ENCODE measurements at places on chromosomes 16 and 17.

DNA sequence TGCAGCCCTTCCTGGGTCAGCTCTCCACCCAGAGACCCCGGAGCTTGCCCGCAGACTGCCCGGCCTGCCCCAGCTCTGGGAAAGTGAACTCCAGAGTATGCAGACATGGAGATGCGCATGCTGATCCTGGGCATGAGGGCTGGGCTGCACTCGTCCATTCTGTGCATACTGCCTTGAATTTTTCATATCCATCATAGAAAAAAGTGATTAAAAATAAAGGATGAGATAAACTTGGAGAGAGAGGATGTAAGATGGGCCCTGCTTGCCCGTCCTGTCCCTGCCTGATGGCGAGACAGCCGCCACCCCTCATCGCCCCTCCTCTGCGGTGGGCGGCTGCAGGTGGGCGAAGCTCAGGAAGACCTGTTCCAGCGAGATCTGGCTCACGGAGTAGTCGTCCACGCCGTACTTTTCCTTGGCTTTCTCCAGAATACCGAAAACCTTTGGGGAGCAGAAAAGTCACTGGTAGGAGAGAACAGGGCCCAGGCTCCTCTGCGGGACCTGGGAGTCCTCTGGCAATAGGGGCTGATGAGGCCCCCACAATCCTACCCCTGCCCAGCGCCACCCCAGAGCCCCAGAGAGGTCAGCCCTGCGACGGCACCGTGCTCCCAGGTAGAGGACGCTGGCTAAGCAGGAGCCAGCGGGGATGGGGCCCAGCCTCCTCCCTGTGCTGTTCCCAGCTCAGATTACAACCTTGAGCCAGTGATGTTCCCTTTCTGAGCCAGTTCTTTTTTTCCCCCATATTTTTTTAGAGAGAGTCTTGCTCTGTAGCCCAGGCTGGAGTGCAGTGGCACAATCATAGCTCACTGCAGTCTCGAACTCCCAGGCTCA, 8.7 kb upstream of the RNPS1 start:
- DNase-seq: no peak

DNA sequence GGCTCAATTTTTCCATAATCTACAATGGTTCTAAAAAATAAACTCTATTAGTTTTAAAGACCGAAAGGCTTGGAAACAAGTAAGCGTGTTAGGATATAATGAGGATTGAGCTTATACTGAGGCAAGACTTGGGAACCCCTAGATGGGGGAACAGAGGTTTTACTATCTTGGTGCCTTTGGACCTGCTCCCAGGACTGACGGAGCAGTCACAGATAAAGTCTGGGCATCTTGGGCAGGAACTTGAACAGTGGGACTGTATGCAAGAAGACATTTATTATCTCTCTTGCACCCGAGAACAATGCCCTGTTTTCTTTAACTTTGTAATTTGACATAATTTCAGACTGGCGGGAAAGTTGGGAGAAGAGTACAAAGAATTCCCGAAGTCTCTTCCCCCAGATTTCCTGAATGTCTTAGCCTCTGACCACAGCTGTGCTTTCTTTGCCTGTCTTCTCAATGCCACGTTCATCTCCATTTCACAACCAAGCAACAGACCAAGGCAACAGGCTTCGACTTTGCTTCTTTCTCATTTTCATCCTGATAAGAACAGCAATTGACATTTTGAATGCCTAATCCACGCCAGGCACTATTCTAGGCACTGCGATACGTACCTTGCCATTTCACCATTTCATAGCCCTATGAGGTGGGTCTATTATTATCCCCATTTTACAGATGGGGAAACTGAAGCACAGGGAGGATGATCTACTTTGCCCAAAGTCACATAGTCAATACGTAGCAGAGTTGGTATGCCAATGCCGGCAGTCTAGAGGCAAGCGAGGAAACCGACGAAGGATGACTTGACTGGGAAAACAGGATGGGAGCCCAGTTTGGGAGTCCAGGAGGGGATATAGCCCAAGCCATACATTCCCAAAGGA, 3.0 kb upstream of the IL4R start:
- DNase-seq: no peak

DNA sequence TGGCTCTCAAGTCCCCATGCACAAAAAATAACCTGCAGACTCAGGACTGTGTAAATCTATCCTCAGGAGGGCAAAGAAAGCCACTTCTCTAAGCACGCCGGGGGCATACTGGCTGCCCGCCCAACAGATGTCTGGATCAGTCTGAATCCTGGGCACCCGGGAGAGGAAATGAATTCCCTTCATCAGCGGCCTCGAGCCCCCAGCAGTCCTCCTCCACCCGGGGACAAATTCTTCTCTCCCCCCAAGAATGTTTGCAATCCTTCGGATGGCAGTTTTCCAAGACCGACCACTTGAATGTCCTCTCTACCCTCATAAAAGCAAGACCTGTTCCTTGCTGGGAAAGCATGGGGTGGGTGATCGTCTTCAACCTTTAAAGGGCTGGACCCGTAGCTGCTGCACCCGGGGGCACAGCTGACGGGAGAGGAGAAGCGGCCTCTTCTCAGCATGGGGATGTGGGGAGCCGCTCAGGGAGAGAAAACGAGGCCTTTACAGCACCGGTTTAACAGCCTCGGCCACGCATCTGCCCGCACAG, 9.4 kb upstream of the MAP2K3 start:
- DNase-seq: no peak

- no peak for DNase-seq
These were observed 504 bp downstream of the FOXC2 start for GRCh38 chr16:86566966-86567700.

GRCh38 chr17:67422897-67423296, 45.8 kb downstream of the PITPNC1 start:
- no peak for DNase-seq

DNA sequence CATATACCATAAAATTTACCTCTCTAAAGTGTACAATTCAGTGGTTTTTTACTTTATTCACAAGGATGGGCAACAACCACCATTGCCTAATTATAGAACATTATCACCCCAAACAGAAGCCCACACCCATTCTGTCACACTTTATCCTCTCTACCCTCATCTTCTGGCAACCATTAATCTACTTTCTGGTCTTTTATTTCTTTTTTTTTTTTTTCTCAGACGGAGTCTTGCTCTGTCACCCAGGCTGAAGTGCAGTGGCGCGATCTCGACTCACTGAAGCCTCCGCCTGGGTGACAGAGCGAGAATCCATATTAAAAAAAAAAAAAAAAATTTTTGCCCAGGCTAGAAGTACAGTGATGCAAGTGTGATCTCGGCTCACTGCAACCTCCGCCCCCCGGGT, 90.7 kb upstream of the CLEC18B start:
- no peak for DNase-seq

DNA sequence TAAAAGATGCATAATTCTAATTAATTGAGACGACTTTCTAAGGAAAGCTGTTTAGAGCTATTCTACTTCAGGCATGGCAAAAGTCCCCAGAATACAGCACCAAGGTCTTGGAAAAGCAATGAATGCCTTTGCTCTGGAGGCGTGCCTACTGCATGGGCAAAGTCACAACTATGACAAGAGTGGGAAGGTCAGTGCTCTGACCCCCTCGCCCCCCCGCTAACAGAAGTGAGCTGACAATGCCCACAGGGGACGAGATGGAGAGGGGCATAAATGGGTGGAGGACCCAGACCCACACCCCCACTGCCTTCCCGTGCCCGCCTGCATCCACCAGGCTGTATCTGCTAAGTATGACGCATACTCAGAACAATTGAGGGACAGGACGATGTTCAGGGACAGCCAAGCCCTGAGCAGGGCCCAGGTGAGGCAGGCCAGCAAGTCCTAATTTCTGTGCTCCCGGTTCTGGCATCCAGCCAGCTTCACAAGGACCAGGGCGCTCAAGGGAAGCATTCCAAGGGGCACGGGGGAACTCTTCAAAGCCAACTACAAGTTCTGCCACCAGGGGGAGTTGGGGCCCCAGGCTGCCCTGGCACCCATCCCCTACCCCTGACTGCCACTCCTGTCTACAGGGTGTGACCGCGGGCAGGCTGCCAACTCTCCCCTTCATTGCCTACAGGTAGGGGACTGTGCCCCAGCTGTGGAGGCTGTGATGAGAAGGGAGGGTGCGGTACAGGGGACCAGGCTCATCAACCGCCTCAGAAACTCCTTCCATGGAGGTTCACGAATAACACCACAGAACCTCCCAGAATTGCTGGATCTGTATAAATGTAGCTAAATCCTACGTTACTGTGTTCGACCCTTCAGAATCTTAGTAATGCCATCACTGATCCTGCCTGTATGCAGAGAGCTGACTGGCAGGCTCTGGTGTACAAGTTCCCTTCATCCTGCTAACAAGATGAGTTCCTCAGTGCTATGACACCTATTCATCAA, 20.8 kb downstream of the NPRL3 start:
- peak; percentile 63 for DNase-seq

DNA sequence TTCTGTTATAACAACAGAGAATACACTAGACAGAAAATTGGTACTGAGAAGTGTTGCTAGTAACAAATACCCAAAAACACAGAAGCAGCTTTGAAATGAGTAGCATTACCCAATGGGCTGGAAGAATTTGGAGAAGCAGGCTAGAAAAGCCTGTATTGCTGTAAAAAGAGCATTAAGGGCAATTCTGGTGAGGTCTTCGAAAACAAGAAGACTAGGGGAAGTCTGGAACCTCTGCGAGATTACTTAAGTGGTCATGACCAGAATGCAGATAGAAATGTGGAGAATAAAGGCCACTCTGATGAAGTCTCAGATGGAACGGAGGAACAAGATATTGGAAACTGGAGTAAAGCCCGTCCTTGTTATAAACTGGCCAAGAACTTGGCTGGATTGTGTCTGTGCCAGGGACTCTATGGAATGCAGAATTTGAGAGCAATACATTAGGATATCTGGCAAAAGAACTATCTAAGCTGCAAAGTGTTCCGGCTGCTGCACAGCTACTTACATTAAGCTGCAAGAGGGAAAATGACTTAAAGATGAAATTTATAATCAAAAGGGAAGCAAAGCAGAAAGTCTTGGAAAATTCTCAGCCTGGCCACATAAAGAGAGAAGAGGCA, 44.9 kb upstream of the PEMT start:
- no peak for DNase-seq

DNA sequence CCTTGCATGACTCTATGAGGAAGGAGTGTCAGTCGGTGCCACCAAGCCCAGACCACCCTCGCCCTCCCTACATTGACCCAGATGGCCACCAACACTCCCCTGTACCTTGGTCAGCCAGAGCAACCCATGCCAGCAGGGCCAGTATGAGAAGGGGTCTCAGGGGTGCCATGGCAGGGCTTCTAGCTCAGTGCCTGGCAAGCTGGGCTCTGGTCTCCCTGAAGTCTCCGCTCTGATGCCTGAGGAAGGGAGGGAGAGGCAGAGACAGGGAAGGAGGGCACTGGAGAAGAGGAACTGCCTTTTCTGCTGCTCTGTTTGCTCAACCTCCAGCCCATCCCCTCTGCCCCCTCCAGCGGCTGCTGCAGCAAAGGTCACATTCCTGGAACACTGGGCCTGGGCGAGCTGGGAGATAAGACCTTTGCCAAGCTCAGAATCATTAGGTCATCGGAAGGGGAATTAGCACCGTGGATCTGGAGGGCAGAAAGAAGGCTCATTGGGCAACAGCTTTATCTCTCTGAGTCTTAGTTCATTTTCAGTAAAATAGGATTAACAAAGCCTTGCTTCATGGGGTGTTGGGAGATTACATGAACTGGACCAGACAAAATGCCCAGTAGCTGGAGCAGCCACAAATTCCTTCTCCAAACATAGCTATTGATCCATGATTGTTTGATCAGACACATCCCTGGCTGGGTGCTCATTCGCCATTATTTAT, at the start of gene VTN:
Gene VTN, minus strand, starts transcription at position 273 of the 709 bp plus-strand sequence. Its CDS starts 104 bp downstream, at position 169.
- DNase-seq: no peak

DNA sequence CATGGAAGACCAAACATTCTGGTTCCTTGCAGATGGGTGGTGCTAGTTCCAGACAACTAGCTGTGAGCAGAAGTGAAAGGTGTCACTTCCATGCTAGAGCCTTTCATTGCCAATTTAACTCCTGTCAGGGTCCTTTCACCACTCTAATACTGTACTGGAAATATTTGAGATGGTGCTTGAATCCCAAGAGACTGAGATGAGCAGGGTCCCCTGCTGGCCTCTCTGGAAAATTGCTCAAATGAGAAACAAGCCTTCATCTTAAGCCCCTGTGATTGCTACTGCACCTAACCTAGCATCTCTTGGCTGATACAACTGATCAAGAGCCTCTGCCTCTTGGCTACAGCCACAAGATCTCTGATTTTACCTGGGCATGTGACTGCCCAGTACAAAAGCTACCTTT, 7.4 kb upstream of the VAC14 start:
- no peak for DNase-seq

GRCh38 chr16:78446992-78447563, 347.6 kb downstream of the WWOX start:
- no peak for DNase-seq

- DNase-seq: peak; percentile 42
These were observed 59.8 kb downstream of the TUBD1 start for GRCh38 chr17:59832883-59833379.

DNA sequence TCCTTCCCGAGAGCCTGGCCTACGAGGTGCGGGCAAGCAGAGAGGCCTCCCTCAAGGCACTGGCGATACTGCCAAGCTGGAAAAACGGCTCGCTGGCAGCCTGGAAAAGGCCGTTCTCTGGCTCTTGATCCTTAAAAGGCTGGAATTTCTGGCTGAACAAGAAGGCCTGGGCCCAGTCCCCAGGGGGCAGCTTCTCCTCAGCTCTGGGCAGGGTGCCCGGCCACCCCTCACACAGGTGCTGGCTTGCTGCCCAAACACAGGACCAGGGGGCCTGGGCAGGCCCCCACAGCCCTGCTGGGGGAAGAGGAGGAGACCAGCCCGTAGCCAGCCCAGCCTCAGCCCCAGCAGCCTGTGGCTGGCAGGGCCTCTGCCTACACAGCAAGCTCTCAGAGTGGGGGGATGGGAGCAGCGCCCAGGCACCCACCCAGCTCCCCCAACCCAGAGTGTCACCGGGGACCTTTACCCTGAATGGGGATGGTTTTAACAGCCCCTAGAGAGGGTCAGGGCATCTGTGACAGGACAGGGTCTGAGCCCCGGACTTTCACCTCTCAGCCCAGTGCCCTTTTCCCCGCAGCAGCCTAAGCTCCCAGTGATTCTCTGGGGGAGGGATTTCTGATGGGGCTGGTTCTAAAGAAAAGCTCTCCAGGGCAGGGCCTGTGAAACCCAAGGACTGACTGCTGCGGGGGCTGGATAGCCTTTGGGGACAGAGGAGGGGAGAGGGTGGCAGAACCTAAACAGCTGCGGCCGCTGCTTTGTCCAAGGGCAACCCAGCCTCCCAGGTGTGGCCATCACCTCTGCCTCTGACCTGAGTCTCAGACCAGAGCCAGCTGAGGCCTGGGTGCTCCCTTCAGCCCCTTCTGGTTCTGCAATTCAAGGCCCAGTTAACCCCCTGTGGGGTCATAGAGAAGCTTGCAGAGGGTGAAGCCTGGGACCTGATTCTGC, 38.6 kb upstream of the TOB1 start:
- DNase-seq: no peak

DNA sequence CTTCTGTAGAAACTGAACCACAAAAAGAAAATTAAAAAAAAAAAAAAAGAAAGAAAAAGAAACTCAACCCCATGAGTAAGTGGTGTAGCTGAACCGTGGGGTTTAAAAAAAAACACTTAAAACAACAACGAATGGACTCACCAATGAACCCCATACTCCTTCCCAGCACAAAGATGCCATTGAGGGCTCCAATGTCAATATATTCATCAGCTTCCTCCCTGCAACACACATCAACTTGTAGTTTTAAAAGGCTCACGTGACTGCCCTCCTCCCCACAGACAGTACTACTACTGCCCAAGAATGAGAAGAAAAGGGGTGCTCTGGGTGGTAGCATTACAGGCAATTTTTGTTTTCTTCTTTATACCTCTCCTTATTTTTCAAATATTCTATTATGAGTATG, 3.3 kb upstream of the KLHL11 start:
- no peak for DNase-seq

- DNase-seq: no peak
These were observed 18.2 kb upstream of the HLF start for GRCh38 chr17:55246583-55246982.
